ENCODE measurements at places on chromosomes 16 and 17.

DNA sequence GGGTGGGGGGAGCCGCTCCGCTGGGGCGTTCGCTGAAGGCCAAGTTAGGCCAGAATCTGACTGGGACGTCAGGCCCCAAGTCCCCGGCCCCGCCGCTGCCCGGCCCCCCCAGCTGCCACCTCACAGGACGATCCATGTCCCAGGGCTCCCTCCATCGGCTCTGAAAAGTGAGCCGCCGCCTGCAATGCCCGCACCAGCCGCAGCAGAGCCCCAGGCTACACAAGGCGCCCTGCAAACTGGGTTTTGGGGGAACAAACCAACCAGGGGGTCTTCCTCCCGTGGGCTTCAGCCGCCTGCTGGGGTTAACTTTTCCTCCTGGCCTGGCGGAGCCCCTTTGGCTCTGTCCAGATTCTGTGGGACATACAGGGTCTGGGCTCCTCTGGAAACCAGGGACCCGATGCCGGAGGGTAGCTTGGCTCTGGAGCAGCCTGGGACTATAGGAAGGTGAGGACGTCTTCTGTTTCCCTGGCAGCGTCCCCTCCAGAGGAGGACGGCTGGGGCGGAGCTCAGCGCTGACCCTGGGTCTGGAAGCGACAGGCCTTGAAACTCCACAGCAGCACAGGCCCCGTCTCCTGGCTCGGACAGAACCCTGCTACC, 835 bp downstream of the NME4 start:
- DNase-seq = peak; percentile 45

DNA sequence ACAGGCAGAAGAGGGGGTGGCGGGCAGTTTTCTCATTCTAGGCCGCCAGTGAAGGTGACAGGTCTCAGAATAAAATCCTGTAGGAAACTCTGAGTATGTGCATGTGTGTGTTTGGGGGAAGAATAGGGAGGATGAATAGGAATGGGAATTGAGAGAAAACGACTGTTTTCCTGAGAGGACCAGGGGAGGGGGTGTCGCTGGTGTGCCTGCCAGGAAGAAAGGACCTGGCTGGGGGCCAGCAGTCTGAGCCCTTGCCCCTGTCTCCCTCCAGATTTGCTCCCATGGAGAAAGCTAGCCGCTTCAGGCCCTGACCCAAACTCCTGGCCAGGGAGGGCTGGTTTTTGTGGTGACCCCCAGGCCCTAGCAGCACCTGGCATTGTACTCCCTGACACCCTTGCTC, 14.4 kb downstream of the C17orf50 start:
- no peak for DNase-seq

DNA sequence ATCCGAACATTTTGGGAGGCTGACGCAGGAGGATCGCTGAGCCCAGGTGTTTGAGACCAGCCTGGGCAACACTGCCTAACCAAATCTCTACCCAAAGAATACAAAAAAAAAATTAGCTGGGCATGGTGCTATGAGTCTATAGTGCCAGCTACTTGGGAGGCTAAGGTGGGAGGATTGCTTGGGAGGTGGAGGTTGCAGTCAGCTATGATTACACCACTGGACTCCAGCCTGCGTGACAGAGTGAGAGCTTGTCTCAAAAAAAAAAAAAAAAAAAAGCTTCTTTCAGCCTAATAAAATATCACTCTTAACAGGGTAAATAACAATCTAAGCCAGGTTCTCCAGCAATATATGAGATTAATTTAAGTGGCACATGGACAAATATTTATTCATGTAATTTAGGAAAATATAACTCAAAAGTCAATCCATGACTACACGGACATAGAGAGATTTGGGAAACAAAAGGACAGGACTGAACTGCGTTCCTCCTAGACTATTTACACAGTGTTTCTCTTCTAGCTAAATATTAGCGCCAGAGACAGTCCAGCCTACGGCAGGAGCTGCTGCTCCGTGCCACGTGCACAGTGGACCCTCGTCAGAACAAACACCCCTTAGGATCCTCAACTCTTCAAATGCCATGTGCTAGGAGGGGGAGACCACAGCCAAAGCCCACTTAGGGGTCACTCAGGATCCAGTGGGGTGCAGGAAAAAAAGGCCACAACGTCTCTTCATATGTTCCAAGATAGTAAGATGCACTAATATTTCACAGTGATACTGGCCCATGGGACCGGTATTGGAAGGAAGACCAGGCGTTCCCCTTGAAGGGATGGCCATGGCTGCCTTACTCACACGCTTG, 8.7 kb downstream of the USP36 start:
- no peak for DNase-seq

- DNase-seq = no peak
These were observed 134.5 kb downstream of the RAB11FIP4 start for GRCh38 chr17:31525801-31526549.

GRCh38 chr17:34519282-34519681, 60.1 kb upstream of the TMEM132E start:
- DNase-seq = peak; percentile 8

DNA sequence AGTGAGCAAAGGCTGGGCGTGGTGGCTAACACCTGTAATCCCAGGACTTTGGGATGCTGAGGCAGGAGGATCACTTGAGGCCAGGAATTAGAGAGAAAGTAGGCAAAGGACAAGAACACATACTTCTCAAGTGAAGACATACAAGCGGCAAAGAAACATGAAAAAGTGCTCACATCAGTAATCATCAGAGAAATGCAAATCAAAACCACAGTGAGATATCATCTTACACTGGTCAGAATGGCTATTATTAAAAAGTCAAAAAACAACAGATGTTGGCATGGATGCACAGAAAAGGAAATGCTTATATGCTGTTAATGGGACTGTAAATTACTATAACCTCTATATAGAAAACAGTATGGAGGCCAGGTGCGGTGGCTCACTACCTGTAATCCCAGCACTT, 12.2 kb upstream of the SLX4 start:
- DNase-seq = no peak

DNA sequence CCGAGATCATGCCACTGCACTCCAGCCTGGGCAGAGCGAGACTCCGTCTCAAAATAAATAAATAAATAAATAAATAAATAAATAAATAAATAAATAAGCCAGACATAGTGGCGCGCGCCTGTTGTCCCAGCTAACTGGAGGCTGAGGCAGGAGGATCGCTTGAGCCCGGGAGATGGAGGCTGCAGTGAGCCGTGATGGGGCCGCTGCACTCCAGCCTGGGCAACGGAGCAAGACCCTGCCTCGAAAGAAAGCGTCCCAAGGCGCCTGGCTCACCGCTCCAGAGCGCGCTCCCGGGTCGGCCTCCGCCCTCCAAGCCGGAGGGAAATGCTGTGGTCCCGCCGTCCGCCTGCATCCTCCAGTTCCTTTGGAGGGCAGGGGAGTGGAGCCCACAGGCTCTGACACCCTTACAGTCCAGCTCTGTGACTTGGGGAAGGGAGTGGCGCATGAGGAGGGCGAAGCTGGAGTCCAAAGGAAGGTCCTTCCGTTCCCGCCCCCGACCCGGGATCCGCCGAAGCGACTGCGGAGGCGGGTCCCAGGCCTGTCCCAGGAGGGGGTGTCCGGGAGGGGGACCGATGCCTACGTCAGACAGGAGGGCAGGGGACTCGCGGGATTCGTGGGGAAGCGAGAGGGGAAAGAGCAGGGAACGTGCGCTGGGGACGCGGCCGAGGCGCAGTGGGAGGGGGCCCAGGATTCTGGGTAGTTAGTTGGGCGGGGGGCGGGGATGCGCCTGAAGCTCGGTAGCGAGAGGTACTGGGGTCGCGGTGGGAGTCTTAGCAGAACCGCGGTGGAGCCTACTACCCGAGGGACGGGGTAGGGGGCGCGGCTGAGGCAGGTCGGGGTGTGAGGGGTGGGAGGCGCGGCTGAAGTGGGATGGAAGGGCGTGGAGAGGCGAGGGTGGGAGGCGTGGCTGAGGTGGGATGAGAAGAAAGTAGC, 8.4 kb upstream of the TRPV2 start:
- no peak for DNase-seq

- DNase-seq = peak; percentile 35
These were observed 46.3 kb downstream of the DNAH9 start for GRCh38 chr17:11644265-11645212.

- DNase-seq = no peak
These were observed 28.1 kb downstream of the WFDC1 start for GRCh38 chr16:84322749-84323148.

DNA sequence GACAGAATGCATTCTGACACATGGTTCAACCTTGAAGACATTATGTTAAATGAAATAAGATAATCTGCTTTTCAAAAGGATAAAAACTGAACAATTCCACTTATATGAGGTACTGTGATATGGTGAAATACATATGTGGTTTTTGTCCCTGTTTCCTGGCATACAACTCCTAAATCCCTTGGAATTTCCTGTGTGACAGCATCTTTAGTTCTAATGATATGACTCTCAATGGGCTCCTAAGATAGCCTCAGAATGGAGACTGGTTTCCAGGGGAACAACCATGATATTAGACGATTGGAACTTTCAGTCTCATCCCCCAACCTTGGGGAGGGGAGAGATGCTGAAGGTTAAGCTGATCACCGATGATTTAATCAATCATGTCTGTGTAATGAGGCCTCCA, 37.7 kb upstream of the PHLPP2 start:
- no peak for DNase-seq

DNA sequence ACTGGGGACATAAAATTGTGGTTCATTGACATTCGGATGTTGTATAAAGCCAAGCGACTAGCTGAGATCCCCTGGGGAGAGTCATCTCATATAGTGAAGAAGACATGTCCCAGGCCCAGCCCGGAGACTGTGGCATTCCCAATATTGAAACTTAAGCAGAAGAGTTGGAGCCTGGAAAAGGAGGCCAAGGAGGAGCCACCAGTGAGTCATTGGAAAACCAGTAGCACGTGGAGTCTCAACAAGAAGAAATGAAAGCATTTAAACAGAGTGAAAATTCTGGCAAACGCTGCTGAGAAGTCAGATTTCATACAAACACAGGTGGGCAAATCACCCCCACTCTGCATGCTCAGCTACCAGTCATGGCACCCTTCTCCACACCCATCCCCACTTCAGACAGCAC, 9.4 kb upstream of the ELAC2 start:
- DNase-seq = no peak

GRCh38 chr17:66348584-66349165, 46.3 kb downstream of the PRKCA start:
- no peak for DNase-seq

GRCh38 chr17:69254187-69254586, 25.6 kb upstream of the ABCA10 start:
- no peak for DNase-seq

- DNase-seq = no peak
These were observed 22.9 kb downstream of the GDE1 start for GRCh38 chr16:19499006-19499405.

DNA sequence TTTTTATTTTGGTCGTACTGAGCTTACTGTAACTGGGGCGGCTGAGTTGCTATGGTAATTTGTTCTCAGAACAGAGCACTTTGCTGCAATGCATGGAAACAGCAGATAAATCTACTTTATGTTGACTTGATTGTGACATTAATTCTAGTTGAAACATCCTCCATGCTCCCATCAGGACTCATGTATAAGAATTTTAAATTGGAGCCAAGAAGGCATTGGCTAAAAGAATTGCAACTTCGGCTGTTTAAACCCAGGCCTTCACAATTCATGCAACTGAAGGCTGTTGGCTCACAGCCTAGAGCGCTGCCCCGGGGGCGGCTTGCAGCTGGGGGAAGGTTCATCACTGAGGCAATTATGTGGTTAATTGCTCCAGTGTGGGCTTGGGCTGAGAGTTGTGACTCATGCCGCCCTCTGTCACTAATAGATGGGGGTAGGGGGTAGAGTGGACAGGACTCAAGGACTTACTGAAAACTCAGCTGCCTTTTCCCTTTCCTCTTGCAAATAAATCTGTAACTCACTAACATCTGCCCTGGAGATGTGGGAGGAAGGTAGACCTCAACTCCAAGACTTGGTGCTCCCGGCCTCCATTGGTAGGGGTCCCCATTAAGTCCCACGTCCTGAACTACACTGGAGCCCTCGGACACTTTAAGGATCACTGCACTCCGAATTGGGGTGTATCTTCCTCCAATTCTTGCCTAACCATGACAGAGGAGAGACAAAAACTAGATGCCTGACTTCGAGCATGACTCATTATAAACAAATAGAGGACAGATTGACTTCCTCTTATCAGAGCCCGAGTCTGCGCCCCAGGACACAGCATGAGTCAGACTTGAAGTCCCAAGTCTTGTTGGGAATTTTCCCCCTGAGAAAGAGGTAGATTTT, 37.5 kb downstream of the ERCC4 start:
- DNase-seq = no peak

- DNase-seq = no peak
These were observed 12.4 kb downstream of the RNF40 start for GRCh38 chr16:30774367-30775130.

- DNase-seq = no peak
These were observed 535.7 kb upstream of the CDH11 start for GRCh38 chr16:65657556-65657955.

- no peak for DNase-seq
These were observed 2.4 kb downstream of the ZNF768 start for GRCh38 chr16:30523768-30524574.

DNA sequence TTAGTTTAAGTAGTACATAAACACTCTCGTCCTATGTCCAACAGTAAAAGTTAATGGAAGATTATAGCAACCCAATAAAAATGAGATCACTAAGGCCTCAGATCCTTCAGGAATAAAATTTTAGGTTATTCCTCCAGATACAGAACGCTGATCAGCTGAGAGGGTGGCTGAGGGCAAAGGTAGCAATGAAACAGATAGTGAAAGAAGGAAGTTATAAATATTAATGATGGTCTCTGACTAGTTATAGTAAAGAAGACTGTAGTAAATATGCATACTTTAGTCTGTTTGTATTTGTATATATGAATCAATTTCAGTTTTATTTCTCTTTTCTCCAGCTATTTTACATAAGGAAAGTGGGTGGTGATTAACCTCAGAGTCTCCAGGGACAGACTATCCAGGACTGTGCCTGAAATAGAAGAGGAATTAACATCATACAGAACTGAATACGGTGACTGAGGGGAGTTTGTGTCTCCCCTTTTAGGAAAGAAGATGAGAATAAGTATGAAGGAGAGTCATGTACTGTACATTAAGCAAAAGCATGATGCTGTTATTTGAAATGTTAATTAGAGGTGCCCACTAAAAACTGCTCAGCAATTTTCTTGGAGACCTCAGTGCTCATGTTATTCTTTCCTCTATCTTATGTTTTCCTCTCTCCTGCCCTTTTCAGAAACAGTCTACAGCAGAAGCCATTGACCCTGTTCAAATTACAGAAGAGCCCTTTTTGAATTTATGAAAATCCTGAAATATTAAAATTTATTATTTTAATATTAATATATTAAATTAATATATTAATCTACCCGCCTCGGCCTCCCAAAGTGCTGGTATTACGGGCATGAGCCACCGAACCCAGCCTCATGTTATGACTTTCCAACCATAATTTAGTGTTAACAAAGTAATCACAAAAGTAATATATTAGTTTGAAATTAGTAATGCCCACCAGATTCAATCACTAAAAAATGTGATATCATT, 36.5 kb upstream of the DHRS7B start:
- no peak for DNase-seq

GRCh38 chr17:13582776-13583547, 18.8 kb downstream of the HS3ST3A1 start:
- no peak for DNase-seq
